Activated CD4-positive, alpha-beta T cell treated with anti-CD3 and anti-CD28 coated beads for 4 hours (primary cell): ENCODE measurements at places on chromosomes 13 and 19.

- DNase-seq = no peak
These were observed 63.4 kb downstream of the RAP2A start for GRCh38 chr13:97497400-97497799.

- no peak for DNase-seq
These were observed 3.8 kb upstream of the KCTD12 start for GRCh38 chr13:76890021-76890420.

DNA sequence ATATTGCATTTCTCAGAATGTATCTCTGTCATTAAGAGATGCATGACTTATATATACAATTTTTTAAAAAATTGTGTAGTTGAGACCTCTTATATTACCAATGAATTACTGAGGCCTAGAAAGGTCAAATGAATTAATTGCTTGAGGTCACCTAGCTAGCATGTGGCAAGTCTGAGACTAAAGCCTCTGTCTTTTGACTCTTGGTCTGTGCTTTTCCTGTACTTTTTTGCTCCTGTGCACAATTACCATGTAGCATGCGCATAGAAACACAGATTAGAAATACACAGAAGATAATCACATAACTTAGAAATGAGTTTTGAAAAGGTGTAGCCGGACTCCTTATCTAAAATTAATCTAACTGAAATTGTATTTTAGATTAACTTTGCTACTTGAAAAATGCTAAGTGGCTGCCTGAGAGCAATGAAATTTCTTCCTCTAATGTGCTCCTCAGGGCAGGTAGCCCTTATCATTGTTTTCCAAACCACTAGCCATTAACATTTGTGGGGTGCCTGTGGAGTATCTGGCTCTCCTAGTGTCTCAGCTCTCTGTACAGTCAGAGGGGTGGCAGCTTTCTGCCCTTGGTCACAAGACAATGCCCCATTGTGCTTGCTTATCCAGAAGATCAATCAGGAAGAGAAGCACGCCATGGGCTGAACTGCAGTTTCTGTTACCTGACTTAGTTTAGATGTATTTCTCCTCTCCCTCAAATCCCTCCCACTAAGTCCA lies 119.6 kb downstream of the RFC3 start:
- DNase-seq = no peak

- DNase-seq = no peak
These were observed 234.3 kb downstream of the TEX29 start for GRCh38 chr13:111554539-111555267.

- no peak for DNase-seq
These were observed 27.9 kb upstream of the NANOS3 start for GRCh38 chr19:13848798-13849676.

DNA sequence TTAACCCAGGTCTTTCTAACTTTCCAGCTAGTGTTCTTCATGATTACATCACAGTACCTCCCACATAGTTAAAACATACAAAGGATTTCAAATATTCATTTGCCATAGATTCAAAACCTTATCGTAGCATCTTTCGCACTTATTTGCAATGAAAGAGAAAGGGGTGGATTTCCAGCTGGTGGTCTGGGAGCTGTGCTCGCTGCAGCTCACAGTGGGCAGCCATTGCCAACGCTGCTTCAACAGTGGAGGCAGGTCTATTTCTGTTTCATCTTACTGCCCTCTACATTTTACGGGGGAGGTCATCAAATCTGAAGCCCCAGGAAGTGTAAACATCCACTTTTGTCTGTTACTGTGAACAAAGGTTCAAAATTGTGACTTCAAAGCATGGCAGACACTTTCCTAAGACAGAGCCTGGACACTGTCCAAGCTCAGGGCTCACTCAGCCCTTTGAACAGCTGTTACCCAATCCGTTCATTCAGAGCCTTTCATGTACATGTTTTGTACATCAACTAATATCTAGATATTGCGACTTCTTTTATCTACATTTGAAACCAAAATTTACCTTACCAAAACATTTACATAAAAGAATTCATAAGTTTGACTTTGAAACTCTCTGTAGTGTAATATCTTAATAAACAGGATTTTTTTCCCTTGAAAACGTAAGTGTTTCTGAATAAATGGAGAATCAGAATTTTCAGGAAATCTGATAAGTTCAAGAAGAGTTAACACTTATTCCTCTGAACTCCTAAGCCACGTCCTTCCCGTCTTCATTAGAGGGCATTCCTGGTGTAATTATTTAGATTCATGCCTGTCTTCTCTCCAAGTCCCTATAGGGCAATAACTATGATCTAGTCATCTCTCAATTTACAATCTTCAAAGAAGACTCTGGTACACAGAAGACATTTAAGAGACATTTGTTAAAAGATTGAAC lies 25.1 kb downstream of the STARD13 start:
- DNase-seq = no peak

DNA sequence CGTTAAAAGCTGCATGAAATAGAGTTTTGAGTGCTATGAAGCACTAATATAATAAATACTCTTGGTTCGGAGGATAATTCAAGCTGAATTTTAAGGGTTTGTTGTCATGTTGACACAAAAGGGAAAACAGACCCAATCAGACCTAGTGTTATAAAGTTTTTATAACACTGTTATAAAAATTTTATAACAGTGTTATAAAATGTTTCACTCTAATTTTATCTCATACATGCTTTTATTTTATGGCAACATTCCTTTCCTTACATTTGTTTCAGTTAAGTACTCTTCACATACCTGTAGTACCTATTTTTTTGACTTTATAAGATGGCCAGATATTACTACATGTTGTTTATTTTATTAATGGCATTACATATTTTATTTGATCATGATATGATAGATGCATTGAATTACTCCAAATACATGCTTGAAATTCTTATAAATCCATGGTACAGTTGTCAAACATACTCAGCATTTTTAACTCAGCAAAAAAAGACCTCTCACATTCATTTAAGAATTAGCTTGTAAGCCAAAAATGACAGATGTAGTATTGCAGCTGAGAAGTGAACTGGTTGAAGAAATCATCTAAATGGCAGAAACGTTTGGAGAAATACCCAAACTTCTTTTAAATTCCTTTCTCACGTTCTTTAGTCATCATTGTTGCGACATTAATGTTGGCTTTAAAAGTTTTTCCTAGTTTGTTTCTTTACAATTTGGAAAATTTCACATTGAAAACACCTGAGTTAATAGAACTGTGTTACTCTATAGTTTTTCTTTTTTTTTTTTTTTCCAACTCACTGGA lies 104.5 kb downstream of the PIBF1 start:
- DNase-seq = no peak

- DNase-seq = no peak
These were observed 792.0 kb downstream of the UQCRFS1 start for GRCh38 chr19:28420811-28421550.

GRCh38 chr13:112903606-112904195 lies 65.3 kb upstream of the MCF2L start:
- no peak for DNase-seq

DNA sequence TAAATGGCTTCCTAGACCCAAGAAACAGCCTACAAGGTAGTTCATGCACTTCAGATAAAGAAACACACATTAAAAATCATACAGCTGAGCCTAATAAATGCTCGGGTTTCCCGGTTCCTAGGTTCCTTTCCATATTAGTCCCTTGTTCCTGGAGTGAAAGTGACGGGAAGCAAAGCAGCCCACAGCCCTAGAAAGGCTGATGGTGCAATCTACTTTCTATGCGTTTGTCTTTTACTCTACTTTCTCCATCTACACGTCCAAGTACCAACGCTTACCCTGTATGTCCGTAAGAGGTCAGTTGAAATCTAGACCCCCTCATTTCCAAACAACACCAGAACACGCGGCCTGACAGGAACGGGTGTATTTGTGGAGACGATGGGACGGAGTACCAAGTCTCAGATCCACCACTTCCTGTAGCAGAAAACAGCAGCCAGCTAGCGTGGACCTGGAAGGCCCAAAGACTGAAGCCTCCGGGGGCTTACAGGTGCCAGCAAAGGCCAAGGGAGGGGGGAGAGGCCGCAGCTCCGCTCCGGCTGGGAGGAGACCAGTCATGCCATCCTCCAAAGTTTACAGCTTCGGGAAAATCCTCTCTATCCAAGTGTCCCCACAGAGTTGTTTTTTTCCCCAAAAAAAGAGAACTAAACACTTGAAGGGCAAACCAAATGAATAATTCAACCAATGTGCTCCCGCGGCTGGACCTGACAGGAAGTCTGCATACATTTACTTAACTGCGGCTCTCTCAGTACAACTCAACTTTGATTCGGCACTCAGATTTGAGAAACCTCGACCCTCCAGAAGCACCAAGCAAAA lies 34.1 kb downstream of the STK24 start:
- no peak for DNase-seq

DNA sequence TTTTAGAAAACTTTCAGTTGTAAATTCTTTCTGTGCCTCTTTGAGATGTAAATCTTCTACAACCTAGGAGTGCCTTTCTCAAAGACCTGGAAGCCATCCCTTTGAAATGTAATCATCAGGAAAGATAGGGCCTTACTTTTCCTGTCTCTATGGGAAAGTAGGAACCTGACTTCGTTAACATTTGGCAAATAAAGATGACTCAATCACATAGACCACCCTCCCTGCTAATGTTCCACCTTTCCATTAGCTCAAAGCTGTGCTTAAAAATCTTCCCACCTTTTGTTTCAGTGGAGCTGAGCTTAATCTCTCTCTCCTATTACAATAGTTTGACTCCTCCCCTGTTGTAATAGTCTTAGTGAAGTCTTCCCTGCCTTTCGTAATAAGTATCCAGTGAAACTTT lies 247.7 kb downstream of the OLFM4 start:
- DNase-seq = no peak

- no peak for DNase-seq
These were observed 31.8 kb upstream of the SEMA6B start for GRCh38 chr19:4591320-4591719.
